ENCODE measurements at places on chromosomes 7 and 10.

GRCh38 chr7:8437606-8438005 lies 4.2 kb downstream of the NXPH1 start:
- no peak for DNase-seq

- no peak for DNase-seq
Observed at GRCh38 chr10:122647383-122647968, 52.2 kb downstream of the C10orf120 start.

DNA sequence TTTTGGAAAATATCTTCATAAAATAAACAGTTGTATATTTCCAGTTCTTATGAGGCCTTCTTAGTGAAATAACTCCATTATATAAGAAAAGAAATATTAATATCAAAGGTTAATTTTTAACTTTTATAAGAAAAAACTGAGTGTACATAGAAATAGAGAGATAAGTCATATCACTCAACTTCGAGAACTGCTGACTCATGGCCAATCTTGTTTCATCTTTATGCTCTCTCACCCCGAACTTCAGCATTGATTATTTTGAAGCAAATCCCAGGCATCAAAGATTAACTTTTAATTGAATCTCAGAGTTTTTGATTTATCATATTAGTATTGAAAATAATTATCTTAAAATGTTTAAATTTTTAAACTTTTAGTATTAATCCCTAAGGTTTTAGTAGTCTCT lies 527.1 kb downstream of the GFRA1 start:
- DNase-seq = no peak

DNA sequence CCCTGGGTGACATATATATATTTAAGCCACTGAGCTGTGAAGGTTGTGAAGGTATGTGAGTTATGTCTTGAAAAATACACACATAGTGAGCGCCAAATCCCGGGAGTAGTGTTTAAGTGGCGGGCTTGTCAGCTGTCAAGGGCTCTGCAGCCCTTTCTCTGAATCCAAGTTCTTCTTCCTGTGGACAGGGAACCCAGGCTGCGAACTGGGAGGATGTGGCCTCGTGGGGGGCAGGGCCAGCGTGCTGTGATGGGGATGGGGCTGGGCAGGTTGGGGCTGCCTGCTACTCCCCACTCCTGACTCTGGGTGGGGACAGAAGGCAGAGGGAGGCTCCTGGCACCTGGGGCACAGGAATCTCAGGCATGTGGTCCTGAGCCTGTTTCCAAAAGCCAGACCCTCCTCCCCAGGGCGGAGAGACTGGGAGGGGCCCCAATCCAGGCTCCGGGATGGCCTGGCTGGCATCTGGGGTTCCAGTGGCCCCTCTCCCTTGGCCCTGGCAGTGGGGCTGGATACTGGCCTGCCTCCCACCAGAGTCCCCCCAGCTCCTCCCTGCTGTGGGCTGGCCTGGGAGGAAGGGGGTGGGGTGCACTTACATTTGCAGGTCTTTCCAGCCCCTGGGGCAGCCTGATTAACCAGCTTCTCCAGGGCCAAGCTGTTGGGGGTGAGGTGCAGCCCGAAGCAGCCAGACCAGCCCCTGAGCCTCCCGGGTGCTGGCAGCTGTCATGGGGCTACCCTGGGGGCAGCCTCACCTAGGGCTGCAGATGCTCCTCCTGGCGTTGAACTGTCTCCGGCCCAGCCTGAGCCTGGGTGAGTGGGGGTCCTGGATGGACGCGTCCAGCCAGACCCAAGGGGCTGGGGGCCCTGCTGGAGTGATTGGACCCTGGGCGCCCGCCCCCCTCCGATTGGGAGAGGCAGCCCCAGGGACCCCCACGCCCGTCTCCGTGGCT lies at the start of gene UPK3B:
Gene UPK3B, plus strand, starts transcription at position 622 of the 947 bp plus-strand sequence. Its CDS starts 101 bp downstream, at position 723.
- DNase-seq = peak; percentile 73

GRCh38 chr10:56745490-56745889 lies 384.4 kb upstream of the ZWINT start:
- no peak for DNase-seq

GRCh38 chr7:45198986-45199385 lies 41.4 kb downstream of the RAMP3 start:
- no peak for DNase-seq
